ENCODE measurements at places on chromosomes 7 and 10.

DNA sequence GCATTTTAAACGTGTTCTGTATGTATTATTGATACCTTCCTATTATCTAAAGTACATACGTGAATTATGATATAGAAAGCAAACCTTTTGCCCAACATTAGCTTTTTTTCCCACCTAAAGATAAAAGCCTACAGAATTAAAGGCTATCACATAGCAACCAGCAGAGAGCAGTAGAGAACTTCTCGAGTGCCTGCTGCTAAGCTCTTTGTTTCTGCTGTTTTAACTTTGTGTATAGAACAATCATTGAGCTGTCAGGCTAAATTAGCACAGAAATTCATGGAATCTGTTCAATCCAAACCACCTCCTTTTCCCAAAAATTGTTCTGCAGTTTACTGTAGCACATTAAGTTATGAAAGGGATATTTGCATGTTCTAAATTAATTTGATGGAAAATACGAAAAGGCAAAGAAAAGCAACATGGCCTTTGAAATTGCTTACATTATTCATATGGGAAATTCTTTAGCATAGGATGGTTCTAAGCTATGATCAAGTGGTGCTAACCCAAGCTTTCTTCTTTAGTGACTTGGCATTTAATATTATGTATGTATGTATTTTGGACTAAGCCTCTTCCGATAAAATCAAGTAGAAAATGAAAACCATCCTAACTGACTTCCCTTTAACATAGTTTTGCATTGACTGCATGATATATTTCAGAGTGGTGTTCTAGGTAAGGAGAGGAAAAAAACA, 1288.5 kb downstream of the GATA3 start:
- no peak for DNase-seq

- no peak for DNase-seq
Observed at GRCh38 chr7:35658606-35659201, 36.2 kb downstream of the HERPUD2 start.

GRCh38 chr10:44947371-44948152, 12.0 kb upstream of the RASSF4 start:
- DNase-seq = no peak

- no peak for DNase-seq
Observed at GRCh38 chr10:123584419-123584775, 81.8 kb upstream of the GPR26 start.

DNA sequence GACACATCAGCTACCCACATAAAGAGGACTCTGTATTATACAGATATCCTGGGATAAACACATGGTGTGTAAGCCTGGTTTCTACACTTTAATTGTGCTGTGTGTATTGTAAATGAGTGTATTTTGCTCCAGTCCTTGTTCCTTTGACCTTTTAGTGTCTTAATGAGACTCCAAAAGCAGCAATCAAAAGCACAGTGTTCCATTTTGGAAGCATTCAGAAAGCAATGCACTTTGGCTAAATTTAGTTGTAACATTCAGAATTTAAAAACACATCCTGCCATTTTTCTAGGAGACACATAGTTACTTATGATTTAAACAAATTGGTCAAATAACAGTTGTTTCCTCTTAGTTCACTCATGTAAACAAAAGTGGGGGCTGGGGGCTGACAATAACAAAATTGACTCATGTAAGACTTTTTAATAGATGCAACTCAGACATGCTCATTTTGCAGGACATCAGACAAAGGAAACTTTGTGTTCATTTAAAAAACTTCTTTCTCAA, 122.2 kb downstream of the GPR37 start:
- DNase-seq = no peak

GRCh38 chr10:78160591-78160990, 126.9 kb downstream of the RPS24 start:
- DNase-seq = no peak

GRCh38 chr7:83819911-83820310, 171.0 kb upstream of the SEMA3E start:
- no peak for DNase-seq

DNA sequence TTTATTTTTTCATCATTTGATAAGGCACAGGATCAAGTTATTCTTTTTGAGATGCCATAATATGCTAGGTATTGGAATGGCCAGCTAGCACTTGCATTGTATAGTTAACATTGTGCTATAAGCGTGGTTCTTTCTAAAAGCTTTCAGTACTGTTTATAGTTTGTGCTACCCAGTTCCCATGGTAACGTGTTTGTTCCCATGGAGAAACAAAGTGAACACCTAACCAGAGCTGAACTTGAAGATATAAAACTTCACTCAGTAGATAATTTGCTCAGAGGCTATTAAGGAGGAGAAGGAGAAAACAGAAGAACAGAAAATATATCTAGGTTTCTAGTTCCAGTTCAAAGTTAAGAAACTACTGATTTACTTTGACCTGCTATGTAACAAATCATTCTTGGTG, 23.6 kb upstream of the ITGB8 start:
- DNase-seq = no peak

- DNase-seq = no peak
Observed at GRCh38 chr10:102517553-102517952, 13.8 kb downstream of the SUFU start.

DNA sequence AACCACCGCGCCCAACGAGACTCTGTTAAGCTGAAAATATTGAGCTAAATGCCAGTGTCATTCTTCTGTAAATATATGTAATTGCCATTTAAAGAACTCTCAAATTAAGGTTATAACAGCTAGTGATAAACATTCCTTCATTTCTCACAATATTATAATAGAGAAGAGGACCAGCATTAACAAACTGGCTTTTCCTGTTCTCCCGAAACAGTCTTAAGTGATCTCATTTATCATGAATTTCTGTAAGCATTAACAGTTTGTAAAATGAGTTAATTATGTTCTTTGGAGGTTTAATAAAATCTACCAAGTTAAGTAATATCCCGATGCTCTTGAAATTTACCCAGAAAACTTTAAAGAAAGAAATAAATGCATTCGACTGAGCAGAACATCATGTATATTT, 352.8 kb downstream of the KCNMA1 start:
- no peak for DNase-seq

DNA sequence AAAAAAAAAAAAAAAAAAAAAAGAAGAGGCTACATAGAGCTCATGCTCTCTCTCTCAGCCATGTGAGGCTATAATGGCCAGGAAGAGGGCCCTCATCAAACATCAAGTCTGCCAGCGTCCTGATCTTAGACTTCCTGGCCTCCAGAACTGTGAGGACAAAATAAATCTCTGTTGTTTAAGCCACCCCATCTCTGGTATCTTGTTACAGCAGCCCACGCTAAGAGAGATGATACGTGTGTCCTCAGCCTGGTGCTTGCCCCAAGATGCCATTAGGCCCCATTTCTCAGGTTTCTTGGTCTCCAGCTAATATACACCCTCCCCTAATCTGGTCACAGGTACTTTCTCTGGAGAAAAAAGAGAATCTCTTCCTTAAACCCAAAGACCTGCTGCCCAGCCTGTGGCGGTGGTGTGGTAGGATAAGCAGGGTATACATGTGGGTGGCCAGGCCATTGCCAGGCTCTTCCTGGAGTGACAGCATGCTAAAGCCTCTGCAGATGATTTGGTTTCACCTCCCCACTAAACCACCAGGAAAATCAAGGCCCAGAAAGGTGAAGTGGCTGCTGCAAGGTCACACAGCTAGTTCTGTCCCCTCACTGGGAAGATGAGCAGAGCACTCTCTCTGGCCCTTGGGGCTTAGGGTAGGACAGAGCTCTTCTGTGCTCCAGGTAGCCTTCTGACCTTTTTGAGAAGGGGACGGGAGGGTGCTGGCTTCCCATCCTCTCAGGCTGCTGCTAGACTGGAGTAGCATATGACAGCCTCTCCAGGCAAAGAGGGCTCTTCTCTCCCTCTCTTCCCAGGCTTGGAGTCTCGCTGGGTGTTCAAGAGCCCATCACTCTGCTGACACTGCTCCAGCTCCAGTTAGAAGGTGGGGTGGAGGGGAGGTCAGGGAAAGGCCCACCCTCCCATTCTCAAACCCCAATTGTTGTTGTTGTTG, 5.2 kb downstream of the SPOCK2 start:
- no peak for DNase-seq

DNA sequence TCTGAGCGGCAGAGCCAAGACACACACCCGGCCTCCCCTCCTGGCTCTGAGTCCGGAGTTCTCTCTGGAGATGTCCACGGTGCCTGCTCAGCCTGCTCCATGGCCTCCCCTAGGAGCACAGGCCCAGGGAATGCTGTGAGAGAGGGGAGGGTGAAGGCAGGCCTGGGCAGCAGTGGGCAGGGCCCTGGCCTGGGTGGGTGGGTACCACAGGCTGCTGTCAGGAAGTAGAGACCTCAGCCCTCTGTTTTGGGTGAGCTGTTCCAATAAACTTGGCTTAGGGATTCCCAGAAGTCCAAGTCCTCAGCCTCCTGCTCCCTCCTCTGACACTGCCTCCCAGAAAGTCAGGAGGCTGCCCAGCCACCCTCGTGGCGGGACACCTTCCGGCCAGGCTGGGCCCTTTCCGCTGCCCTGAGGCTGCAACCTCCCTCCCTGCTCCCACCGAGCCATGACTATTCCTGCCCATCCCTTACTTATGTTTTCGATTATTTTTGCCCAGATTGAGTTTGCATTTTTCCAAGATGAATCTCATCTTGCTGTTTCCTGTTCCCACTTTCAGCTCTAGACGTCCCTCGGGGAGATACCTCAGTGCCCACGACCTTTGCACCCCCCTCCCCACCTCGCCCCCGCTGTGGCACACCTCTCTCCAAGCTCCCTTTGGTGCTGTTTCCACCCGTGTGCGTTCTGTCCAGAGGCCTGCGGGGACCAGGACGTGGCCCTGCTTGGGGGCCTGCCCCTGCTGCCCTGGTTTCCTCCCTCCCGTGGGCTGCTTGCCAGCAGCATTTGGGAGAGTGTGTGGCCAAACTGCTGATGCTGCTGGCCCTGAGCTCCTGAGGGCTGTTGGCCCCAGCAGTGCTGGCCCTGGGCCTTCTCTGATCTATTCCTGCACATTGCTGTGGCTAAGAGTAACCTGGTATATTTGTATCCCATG, 5.8 kb upstream of the POLM start:
- DNase-seq = no peak

DNA sequence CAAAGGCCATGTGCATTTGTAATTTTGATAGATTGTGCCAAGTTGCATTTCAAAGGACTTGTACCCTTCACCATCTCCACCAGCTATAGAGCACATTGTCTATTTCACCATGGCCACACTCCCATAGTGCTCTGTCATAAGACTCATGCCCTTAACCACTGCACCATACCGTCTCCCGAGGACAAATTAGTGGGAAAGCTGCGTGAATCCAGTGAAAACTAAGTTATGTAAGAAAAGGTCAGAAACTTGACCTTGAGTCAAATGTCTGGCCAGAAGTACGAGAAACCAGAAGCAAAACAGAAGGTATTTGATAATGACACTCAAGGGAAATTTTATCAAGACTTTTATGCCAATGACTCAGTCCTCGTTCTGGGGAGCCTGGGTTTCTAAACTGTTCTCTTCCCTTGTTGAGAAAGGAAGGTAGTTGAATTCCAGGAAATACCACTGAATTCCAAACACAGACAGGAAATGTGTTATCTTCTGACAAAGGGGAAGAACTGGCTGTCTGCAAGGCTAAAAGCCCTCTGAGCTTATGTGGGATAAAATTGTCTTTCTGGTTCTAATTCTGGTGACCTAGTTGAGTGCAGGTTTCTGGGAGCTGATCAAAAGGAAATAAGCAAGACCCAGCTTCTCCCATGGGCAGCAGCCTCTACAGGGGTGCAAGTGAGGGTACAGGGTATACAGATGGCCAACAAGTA, 49.7 kb downstream of the CDK1 start:
- DNase-seq = no peak

Data from T-helper 9 cell (primary cell).